ENCODE measurements at places on chromosomes 6 and 20. TPM values are rescaled to one million over a fixed set of nuclear protein-coding genes. Genes with fewer than 3 reads are reported as not detected.

Gene SSTR4
- not detected for total RNA-seq

Gene NCOA7
- 7.1 TPM for total RNA-seq

Gene LY6G6F
- not detected for total RNA-seq

- no peaks in the 10 kb centered on the region for H3K36me3 ChIP-seq
- DNase-seq, result no peak
- no peaks in the 10 kb centered on the region for H3K4me1 ChIP-seq
- H3K27me3 ChIP-seq, result no peaks in the 10 kb centered on the region
- H3K4me3 ChIP-seq, result no peak overlapping the region
Observed at GRCh38 chr6:9610620-9611415, 804.1 kb downstream of the TFAP2A start.

- peaks cover 3% of the 10 kb centered on the region for H3K27me3 ChIP-seq
- peaks cover 1% of the 10 kb centered on the region for H3K36me3 ChIP-seq
- H3K4me3 ChIP-seq, result peak overlapping the region; percentile 78
- no peaks in the 10 kb centered on the region for H3K4me1 ChIP-seq
- peak; percentile 79 for DNase-seq
Observed at GRCh38 chr6:72182337-72183246, 296.2 kb downstream of the RIMS1 start.

GRCh38 chr20:51532577-51533191 is 9.8 kb downstream of the NFATC2 start:
- H3K4me1 ChIP-seq, result no peaks in the 10 kb centered on the region
- no peak overlapping the region for H3K27ac ChIP-seq
- H3K27me3 ChIP-seq, result no peaks in the 10 kb centered on the region
- no peak overlapping the region for H3K4me3 ChIP-seq

Measured in H9 (cell line).